ENCODE measurements at places on chromosomes 3 and 15.

- no peak for DNase-seq
Measured at GRCh38 chr3:97810779-97811390, 10.9 kb upstream of the CRYBG3 start.

DNA sequence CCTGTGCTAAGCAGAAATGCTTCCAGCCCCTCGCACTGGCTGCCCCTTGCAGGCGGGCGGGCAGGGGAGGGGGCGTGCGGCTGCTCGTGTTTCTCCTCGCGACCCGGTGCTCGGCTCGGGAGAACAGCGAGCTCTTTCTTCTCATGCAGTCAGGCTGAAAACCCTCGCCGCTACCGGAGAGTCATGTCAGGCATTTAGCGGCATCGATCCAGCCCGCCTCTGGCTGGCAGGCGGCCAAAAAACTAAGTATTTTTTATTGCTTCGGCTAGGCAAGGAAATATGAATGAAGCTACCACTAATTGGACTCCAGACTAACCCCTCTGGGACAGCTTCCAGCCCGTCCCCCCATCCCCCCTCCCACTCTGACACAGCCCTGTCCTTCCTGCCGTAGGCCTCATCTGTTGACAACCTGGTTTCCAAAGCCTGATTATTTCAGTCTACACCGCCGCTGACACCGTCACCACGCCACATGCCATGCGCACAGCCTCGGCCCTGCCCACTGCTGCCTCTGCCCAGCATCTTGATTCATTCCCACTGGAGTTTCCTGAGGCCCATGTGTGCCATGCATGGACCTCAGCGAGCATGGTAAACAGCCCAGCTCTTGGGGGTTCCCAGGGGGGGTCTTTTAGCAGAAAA, 35.3 kb downstream of the TLE3 start:
- DNase-seq: no peak

GRCh38 chr15:77546870-77547269, 85.8 kb downstream of the LINGO1 start:
- no peak for DNase-seq

DNA sequence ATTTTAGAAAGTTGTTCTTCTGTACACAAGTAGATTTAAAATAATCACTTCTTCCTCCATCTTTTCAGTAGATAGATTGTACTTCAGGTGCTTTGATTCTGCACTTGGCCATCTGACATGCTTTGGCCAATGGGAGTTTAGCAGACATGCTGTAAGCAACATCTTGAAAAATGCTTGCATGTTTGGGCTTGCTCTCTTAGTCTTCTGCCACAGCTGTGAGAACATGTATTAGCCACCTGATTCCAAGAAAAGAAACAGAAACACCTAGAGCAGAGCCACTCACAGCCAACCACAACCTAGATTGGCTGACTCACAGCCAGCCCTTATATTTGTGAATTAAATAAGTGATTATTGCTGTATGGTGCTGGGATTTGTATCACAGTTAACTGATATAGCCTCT, 70.2 kb upstream of the GADL1 start:
- DNase-seq: no peak

DNA sequence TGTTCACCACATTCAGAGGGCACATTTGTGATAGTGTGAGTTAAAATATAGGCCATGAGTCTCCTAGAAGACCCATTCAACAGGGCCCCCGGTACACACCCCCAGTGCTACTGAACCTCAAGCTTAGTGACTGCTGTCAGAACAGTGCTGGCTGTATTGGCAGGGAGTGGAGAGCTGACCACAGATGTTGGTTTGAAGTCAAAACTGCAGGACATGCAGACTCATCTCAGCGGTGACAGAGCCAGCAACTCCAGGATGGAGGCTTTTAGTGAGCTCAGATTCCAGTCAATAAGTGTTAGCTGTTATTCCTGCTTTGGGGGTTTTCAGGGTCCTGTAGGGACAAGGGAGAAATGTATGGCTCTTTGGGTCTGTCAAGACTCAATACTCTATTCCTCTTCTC, 29.1 kb downstream of the PRR20G start:
- no peak for DNase-seq

DNA sequence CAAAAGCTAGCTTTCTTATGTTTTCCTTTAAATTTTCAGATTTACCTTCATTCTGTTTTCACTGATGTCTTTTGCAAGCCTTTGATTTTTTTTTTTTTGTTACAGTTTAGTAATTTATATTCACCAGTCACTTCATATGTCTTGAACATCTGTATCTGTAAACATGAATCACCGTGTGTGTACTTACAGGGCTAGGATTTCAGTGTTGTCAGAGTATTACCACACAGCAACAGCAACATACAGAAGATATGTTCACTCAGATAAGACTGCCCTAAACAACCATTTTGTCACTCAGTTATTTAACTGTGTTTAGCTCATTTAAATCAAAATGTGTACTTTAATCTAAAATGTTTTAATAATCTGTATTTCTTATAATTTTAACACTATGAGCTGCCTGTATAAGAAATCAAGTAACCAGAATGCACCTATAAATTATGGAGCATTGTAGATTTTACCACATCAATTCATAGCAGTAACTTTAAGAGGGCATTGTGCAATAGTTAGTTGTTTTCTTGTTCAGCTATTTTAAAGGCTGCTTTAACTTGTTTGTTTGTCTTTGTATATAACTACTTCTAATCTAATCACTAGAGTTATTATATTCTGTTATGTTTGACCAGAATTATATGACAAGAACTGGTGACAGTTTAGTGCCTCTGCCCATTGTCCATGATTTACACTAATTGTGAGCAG, 50.4 kb downstream of the GHSR start:
- no peak for DNase-seq

GRCh38 chr3:40850861-40851260, 326.1 kb downstream of the ZNF621 start:
- DNase-seq: no peak

DNA sequence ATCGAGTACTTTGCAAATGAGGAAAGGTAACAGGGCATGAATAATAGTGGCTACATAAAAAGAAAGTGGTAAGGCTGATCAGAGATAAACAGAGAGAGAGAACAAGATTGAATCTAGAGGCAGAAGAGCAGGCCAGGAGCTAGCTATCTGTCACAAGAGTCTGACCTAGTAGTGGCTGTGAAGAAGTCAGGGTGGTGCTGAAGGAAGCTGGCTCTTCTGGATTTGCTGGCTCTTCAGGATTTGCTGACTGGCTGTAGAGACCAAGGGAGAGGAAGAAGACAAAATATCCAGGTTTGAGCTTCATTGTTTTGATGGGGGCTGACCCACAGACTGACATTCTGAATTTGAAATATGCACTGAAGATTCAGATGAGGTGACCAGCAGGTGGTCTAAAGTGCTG, 142.3 kb downstream of the SSR3 start:
- DNase-seq: no peak

DNA sequence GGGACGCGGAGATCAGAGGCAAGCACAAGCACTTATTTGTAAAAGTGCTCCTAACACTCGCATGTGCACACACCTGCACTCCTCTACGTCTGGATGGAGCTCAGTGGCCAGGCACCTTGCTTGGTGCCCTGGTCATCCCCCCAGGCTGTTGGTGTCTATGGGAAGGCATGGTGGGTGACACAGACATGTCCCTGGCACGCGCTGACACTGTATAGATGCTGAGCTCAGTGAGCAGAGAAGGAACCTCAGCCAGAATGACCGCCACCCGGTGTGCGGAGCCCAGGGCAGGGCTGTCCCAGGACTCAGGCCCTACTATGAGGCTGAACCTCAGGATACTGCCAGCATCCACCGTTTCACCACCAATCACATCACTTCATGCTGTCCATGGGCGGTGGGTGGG, 64.5 kb downstream of the NIPA2 start:
- DNase-seq: no peak

DNA sequence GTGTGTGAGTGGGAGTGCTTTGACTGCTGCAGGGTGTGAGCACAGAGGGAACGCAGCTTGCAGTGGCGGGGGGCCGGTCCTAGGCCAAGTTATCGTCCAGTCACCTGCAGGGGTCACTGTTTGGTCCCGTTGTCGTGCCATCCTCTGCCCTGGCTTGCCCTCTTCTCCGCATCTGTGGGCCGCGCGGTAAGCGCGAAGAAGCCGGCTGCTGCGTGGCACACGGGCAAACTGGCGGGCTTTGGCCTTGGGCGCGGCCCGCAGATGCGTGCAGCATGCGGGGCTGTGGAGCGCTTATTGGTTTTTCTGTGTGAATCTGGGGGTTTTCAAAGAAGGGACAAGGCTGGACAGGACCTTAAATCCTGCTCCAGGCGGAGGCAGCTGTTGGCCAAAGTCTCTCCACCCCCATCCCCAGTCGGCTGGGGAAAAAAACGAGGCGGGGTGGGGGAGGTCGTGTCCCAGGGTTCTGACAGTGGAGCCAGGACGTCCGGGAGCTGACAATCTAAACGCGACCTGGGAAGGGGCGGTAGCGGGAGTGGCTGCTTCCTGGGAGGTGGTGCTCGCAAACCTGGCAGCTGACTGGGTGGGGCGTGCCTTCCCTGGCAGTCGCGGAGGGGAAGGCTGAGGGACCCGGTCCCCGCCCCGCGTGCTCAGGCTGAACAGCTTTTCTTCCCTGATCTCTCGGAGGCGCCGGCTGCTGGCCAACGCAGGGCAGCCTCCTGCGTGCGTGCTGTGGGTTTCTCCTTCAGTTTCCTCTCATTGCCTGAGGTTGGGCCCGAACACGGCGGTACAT, 39.7 kb upstream of the VEPH1 start:
- DNase-seq: no peak

DNA sequence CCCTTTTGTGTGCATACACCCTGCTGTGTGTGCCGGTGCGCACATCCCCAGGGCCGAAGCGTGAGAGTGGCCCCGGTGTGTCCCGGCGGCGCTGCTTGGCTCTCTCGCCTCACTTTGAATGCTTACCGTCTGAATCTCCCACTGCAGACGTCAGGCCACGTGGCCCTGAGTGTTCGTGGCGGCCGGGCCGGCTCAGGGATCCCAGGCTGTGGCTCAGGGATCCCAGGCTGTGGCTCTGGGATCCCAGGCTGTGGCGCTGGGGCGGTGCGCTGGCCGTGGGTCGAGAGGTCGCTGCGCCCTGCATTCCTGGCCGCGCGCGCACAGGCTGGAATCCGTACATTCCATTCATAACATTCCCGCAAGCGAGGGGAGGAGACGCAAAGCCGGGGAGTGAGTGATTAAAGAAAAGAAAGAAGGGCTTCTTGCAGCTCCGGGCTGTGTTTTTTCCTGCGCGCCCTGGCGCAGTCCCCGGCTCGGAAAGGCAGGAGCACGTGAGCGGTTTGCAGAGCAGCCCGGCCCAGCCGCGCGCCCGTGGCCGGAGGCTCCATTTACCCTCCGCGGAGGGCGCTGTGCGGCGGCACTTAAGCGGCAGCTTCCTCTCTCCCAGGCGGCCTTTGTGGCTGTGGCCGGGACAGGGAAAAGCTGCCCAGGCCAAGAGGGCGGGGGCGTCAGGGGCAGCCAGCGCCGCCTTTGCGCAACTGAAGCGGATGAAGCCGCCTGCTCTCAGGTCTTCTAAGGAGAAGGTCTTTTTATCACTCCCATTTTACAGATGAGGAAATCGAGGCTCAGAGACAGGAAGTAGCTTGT, 87.0 kb upstream of the ALDH1L1 start:
- DNase-seq: no peak

GRCh38 chr3:115347737-115348136, 200.6 kb upstream of the ZBTB20 start:
- no peak for DNase-seq

DNA sequence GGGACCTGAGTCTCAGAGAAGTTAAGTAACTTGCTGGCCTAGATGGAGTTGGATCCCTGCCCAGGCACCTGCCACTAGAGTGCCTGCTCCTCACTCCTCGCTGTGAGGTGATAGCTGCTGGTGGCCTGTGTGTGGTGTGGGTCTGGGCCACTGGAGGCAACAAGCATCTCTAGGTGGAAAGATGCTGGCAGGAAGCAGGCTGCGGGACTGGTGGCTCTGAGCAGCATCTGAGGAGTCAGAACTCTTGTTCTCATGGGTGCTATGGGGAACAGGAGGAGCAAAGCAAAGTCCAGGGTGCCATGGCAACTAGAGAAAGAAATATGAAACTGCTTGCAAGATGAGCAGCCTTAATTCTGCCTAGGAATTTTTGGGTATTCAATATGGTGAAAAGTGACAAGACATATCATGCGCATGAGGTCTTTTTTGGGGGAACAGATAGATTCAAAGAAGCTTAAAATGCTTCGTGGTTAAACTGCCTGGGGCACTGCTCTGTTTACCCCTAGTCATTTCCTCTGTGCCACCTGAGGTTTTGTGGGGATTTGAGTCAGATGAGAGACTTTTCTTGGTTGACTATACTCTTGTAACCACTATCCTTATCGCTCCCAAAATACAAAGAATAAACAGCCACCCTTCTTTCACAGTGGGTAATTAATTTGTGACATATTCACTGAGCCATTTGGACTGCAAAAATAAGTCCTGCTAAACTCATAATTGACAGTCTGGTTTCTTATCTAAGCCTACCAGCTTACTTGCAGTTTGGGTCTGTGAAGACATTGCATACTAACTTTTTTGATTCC, 50.3 kb downstream of the MED12L start:
- peak; percentile 44 for DNase-seq

DNA sequence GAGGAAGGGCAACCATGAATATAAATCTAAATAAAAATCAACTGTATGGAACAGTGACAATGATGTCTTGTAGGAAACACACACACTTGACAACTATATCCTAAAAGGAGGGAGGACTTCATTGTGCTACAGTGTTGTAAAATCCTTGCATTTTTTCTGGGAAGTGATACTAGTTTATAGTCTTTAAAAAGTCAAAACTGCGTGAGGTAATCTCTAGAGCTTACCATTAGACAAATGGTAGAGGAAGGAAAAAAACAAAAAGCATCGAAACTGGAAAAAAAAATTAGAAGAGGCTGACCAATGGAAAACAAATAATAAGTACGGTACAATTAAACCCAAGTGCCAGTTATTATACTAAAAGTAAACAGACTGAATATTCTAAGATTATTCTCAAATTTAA, 38.7 kb downstream of the CHSY1 start:
- DNase-seq: no peak

DNA sequence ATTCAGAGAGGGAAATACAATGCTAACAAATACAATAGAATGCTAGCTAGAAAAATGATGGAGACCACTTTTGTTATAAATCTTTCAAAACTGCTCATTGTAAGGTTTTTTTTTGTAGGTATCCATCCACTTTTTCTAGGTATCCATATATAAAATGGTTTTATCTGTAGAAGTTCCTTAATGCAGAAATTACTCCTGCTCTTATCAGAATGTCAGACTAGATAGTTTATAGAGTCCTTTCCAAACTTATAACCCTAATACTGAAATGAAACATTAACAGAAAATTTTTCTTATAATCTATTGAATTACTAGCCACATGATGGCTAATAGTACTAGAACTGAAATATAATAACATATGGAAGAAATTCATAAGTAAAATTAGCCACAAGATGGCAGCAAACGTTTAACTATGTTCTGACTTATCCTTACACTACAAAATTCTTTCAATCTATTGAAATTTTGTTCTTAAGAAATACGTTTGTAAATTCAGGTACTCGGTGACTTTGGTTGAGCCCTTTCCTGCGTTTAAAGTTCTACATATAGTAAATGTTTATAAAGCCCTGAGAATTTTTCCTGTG, 58.5 kb downstream of the ECT2 start:
- DNase-seq: no peak

DNA sequence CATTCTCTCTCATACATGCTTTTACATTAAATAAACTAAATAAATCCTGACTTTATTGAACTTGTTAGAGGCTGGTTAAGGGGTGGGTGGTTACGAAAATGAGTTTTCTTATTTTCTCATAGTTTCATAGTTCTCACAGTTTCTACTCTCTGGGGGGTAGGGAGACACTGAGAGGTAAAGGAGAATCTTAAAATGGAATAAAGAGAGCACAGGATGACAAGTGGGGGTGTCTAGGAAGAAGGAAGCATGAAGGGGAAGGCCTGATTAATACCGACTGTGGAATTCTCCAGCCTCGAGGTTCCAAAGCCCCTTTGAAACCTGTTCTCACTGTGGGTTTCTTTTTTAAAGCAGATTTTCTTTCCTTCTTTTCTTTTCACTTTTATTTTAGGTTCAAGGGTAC, 66.4 kb upstream of the TRA2B start:
- DNase-seq: no peak

All from activated naive CD8-positive, alpha-beta T cell treated with anti-CD3 and anti-CD28 coated beads, Interleukin-2, amount 50 U/mL, for 24 hours (primary cell).